ENCODE measurements at places on chromosomes 2 and 18.
A peak's percentile ranks its signal among the peaks of the same experiment; 100 is the strongest.

GRCh38 chr2:238950551-238950950, 102.7 kb downstream of the TWIST2 start:
- DNase-seq = no peak

GRCh38 chr18:24990671-24991134, 361.3 kb downstream of the ZNF521 start:
- DNase-seq = no peak

- no peak for DNase-seq
Observed at GRCh38 chr2:71531522-71532047, 78.2 kb downstream of the DYSF start.

DNA sequence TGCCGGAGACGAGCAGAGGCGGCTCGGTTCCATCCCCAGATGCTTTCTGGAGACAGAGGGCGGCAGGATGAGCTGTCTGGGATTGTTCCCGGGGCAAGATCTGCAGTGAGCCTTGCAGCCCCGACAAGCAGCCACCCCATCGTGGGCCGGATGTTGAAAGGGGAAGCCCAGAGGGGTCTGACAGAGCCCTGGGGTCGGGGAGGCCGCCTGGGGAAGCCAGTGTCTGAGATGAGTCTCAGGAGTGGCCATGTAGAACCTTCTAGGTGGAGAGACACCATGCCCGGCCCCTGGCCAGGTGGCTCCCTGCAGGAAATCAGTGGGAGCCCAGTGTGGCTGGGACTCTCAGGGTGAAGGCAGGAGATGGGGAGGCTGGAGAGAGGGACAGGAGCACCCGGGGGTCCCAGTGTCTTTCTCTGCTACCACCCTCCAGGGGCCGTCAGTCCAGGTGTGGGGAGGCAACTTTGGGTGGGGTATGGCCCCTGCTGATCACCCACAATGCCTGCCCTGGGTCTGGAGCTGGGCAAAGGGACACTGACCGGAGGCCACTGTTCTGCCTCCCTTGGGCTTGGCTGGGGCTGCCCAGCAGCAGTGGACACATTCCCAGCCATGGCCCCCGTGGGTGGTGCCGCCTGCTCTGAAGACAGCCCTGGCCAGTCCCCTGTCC, 128.3 kb upstream of the HS6ST1 start:
- no peak for DNase-seq

GRCh38 chr18:67813380-67814028, 297.0 kb upstream of the DSEL start:
- DNase-seq = no peak

DNA sequence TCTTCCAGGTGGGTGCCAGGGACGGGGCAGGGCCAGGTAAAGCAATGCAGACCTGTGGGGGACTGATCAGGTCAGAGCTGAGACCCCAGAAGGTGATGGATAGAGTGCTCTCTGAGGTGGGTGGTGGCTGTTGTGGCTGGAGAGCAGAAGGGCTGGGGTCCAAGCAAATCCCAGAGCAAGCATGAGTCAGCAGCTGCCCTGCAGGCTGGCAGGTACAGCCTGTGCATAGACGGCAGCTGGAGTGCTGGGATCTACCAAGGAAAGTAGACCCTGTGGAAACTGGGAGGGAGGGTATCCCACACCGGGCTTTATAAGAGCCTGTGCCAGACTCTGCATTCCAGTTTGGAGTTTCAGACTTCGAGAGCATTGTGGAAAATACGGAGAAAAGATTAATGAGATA, 663 bp downstream of the TRIM54 start:
- DNase-seq = no peak

- DNase-seq = peak; percentile 89
Observed at GRCh38 chr2:74554820-74555531, 456 bp downstream of the DOK1 start.

- no peak for DNase-seq
Observed at GRCh38 chr18:40935423-40935822, 1019.6 kb upstream of the PIK3C3 start.

GRCh38 chr2:174035981-174036742, 71.0 kb upstream of the SP3 start:
- DNase-seq = no peak

DNA sequence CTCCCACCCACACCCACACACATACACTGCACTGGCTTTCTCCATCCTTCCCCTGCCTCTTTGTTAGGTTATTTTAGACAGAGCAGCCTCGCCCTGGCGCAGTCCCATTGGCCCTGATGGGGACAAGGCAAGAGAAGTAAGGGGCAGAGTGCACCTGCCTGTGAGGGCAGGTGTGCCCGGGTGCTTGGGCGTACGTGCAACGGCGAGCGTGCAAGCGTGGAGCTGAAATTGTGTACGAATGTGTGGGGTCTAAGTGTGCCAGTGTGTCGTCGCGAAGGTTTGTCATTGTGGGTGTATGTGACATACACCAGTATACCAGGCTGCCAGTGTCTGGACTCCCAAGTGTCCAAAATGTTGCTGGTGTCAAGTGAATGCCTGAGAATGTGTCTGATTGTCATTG, 544 bp downstream of the LRATD1 start:
- DNase-seq = peak; percentile 65

DNA sequence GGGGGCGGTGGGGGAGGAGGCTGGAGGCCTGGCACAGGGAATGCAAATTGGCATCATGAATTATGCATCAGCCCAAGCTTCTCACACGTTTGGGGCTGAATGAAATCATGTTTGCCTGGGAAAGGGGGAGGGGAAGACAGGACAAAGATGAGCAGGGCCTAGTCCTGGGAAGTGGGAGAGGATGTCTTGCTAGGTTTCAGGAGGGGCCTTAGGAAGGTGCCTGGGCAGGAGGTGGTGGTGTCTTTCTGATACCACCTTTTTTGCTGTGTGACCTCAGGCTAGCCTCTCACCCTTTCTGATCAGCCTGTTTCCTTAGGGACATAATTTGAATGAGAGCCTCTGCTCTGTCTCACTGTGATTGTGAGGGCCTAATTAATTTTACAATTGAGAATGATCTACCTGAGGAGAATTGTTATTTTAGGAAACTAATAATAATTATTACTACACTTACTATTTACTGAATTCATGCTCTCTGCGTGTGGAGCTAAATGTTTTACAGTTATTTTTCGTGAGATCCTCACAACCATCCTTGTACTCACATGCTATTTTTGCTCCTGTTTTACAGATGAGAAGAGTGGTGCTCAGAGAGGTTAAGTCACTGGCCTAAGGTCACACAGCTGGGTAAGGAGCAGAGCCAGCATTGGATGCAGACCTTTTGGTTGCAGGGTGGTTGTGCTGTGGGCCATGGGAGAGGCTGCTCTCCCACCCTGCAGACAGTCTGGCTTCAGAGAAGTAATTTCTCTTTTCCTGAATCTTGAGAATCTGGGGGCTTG, 39.6 kb downstream of the INHBB start:
- DNase-seq = no peak

- no peak for DNase-seq
Observed at GRCh38 chr2:121336528-121337294, 51.7 kb upstream of the TFCP2L1 start.

GRCh38 chr2:172998547-172999272, 76.9 kb upstream of the MAP3K20 start:
- no peak for DNase-seq

GRCh38 chr2:151040039-151040438, 221.6 kb downstream of the RBM43 start:
- no peak for DNase-seq

Data from eye (tissue), 1 donor.